Renal cortical epithelial cell (primary cell): ENCODE measurements at places on chromosomes 5 and 9.

- DNase-seq: no peak
Measured at GRCh38 chr9:75937521-75938258, 47.2 kb downstream of the PCSK5 start.

- no peak for DNase-seq
Measured at GRCh38 chr5:108104448-108104847, 277.4 kb downstream of the FBXL17 start.

GRCh38 chr9:71213633-71214032, 92.2 kb upstream of the TRPM3 start:
- no peak for DNase-seq

- DNase-seq: no peak
Measured at GRCh38 chr9:37433867-37434371, 11.4 kb downstream of the GRHPR start.

DNA sequence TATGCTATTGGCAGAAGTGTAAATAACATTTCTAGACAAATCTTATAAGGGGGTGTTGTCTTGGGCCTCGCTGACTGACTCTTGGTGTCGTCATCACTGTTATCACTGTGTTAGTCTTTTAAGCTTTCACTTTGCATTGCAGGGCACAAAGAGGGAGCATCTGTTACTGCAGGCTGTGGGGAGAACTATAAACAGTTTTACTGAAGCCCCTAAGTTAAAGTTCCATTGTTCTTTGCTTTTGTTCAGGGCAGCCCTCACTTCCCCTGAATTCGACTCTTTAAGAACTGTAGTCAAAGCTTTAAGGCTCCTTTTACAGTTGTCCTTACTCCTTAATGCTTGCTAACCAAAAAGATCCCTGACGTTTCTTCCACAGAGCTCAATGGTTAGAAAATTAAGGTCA, 605.0 kb downstream of the RAB3C start:
- DNase-seq: no peak

GRCh38 chr5:38752622-38753021, 93.2 kb upstream of the OSMR start:
- no peak for DNase-seq

DNA sequence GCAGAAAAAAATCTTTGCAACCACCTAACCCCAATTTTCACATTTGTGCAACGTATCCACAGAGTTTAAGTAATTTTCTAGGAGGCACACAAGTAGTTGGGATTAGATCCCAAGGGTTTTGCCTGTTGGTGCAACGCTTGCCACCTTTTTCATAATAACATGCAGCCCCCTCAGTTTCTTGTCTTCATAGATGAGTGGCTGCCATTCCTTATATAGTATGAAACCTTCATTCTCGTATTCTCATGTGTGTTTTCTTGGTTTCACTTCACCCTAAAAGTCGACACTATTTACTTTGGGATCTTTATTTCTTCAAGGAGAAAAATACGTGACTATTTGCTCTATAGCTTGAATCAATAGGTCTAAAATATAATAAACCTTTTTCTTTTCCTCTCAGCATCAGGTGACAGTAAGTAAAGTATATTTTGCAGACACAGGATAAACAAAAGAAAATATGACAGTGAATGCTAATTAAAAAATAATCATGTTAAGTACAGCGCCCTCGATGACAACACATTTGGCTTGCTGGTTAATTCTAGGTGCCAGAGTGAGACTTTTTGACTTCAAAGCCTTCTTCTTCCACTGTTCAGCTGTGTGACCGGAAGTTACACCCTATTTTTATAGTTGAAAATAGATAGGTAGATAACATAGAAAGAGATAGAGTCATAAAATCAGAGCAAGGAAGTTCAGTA, 342.8 kb upstream of the CCNG1 start:
- DNase-seq: no peak

DNA sequence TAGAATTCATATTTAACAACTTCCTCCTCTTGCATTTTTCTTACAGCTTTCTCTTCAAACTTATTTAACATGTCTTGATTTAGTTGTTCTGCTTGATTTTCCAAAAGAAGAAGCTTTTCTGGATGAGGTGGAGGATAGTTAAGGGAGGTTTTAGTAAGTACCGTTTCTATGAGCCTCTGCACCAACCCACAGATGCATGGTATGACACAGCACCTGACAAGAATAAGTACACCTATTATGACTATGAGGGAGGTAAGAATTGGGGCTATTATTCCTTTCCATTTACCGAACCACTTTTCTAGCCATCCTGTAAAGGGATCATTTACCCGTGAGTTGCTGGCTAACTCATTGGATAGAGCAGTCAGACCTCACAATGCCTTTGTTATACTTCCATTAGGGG, 2.5 kb upstream of the HMGCS1 start:
- no peak for DNase-seq

GRCh38 chr5:73827106-73827450, 201.1 kb downstream of the ARHGEF28 start:
- DNase-seq: no peak

- no peak for DNase-seq
Measured at GRCh38 chr9:10204276-10204675, 408.5 kb downstream of the PTPRD start.

- DNase-seq: no peak
Measured at GRCh38 chr5:154542581-154542980, 64.6 kb upstream of the HAND1 start.

- no peak for DNase-seq
Measured at GRCh38 chr9:114549697-114550330, 37.8 kb upstream of the ATP6V1G1 start.

- DNase-seq: no peak
Measured at GRCh38 chr5:78252715-78253114, 41.8 kb downstream of the AP3B1 start.

GRCh38 chr5:67338421-67338820, 141.8 kb upstream of the CD180 start:
- DNase-seq: no peak

DNA sequence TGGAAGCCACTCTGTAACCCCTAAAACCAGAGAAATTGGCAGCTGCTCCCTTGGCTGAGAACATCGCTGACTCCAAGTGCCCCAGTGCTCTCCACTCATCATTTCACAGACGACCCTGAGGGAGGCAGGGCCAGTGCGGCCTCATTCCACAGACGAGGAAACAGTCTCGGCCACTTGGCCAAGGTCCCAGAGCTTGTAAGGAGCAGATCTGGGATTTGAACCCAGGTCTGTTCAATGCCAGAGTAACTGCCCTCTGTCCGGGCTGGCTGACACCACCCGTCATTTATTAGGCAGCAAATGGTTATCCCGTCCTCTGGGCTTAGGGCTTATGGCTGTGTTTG, 19.9 kb upstream of the IER5L start:
- DNase-seq: no peak

- no peak for DNase-seq
Measured at GRCh38 chr9:34001298-34001697, 47.4 kb downstream of the UBAP2 start.

DNA sequence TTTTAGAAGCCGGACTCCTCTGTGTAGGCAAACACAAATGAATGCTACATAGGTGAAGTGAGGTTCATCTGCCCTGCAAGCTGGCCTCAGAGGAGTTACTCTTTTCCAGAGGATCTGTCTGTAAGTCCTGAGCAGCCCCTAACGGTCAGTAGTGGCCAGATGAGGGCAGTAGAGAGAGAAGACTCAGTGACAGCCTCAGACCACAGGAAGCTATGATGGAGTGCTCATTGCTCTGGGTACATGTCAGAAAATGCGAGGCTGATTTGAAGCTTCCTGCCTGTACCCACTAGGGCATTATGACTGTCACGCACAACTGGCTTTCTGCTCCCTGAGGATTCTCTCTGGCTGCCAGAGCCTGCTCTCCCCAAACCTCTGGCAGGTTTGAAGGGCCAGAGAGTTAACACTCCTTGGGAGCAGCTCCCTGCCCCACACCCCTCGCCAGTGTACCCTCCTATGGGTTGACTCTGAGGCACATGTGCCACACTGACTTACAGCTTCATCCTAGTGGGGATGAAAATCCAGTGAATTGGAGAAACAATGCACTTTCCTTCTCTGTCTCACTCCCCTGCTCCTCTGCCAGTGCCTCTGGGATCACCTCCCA, 141.5 kb downstream of the GABRG2 start:
- DNase-seq: peak; percentile 53

DNA sequence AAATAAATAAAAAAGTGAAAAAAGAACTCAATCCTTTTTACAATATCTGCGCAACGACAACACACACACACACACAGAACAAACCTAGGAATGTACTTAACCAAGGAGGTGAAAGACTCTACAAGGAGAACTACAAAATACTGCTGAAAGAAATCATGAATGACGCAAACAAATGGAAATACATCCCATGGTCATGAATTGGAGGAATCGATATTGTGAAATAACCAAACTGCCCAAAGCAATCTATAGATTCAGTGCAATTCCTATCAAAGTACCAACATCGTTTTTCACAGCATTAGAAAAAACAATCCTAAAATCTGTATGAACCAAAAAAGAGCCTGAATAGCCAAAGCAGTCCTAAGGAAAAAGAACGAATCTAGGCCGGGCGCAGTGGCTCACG, 29.9 kb upstream of the NRARP start:
- no peak for DNase-seq

- peak; percentile 70 for DNase-seq
Measured at GRCh38 chr5:78799266-78800017, 150.9 kb upstream of the LHFPL2 start.

DNA sequence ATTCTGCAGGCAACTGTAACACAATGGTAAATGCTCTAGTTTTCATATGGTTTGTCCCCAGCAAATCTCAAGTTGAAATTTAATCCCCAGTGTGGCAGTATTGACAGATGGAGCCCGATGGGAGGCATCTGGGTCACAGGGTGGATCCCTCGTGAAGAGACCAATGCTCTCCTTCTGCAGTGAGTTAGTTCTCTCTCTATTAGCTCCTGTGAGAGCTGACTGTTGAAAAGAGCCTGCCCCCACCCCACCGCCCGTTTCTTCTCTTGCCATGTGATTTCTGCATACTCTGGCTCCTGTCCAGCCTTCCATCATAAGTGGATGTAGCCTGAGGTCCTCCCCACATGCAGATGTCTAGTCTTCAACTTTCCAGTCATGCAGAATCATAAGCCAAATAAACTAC, 27.0 kb downstream of the IARS1 start:
- DNase-seq: no peak

GRCh38 chr9:88184976-88185375, 46.7 kb upstream of the SPATA31C2 start:
- no peak for DNase-seq

DNA sequence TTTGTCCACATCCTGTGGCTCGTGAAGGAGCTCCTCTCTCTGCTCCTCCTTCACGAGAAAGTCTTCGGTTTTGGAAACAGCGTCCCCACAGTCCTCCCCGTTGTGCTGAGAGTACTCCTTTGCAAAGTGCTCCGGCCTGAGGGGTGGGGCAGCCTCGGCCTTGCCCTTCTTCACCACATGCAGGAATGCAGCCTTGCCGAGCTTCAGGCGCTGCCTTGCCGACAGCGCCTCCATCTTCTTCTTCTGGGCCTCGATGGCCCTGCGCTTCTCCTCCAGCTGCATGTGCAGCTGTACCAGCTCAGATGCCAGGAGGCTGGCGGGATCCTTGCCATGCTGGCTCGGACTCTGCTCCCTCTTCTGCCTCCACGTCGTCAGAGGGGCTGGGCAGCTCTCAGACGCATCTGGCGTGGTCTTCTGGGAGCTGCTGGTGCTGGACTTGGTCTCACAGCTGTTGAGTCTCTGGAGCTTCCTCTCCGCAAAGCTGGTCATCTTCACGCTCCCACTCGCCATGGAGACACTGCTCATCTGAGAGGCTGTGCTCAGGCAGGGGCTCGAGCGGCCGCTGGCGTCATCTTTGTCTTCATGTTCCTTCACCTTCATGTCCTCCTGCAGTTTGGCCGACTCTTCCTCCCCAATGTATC, 85.5 kb downstream of the CAMSAP1 start:
- no peak for DNase-seq

DNA sequence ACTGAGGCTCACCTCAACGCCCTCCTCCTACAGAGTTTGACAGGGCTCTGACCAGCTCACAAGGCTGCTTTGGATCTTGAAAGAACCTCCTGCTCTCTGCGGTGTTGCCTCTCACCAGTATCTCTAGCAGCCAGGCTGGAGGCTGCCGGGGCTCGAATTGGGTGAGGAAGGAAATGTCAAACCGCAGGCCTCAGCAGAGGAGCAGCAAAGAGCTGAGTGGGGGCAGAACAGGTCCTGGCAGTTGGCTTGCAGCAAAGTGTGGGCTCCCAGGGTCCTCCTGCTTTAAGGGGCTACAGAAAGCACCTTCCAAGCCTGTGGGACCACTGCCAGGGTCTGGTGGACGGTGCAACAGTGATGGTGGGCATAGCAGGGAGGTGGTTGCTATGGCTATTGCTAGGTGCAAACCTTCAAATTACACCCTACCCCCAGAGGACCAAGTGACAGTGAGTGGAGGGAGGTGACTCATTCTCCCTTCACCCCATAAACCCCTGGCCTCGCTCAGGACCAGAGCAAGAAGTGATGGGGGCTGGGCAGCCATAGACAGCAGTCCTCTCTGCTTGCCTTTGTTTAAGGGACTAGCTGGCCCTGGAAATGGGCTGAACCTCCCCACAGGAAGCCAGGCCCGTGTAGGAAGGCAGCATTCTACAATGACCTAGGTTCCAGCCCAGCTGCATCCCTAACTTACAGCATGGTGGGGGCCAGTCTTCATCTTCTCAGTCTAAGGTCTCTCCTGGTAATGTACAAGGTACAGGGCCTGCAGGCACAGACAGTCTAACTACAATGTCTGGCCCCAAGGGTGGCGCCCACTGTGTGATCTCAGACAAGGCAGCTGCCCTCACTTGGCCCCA, 18.7 kb downstream of the LCP2 start:
- no peak for DNase-seq

DNA sequence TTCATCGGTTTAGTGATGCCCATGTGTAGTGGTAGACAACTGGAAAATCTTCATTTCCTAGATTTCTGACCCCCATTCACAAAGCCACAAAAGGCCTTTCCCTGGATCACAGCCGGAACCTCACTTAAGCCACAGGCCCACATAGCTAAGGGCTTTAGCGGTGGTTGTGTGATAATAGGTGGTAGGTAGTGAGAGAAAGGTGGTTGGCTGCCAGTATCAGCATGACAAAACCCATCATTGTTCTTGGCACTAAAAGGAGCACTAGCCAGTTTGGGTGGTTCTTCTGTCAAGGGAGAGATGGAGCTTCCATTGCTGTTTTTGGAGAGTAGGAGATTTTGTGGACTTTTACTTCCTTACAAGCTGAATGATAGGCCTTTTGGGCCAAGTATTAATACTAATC, 9.7 kb upstream of the SLC36A2 start:
- no peak for DNase-seq

DNA sequence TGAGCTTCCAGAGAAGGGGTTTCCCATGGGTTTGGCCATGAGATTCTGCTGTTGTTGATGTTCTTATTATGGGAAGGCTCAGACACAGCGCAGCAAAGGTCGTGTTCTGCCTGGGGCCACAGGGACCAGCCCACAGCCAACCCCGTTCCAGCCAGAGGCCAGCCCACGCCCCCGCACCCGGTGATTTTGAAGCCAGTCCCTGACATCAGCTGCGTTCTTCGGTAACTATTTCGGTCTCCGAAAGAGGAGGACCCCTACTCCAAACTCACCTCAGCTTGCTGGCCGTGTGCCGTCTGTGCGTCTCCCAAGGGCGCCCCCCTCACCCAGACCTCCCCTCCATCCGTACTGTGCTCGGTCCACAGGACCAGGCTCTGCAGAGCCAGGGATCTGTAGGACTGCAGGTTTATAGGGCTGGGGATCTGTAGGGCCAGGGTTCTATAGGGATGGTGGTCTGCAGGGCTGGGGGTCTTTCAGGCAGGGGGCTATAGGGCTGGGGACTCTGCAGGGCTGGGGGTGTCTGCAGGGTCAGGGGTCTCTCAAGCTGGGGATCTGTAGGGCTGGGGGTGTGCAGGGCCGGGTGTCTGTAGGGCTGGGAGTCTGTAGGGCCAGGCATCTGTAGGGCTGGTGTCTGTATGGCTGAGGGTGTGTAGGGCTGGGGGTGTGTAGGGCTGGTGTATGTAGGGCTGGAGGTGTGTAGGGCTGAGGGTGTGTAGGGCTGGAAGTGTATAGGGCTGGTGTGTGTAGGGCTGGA, 11.8 kb downstream of the COL5A1 start:
- DNase-seq: no peak
